ENCODE measurements at places on chromosomes 4 and X.

- no peak for DNase-seq
These were observed 90.9 kb downstream of the SH3RF1 start for GRCh38 chr4:169179609-169180521.

DNA sequence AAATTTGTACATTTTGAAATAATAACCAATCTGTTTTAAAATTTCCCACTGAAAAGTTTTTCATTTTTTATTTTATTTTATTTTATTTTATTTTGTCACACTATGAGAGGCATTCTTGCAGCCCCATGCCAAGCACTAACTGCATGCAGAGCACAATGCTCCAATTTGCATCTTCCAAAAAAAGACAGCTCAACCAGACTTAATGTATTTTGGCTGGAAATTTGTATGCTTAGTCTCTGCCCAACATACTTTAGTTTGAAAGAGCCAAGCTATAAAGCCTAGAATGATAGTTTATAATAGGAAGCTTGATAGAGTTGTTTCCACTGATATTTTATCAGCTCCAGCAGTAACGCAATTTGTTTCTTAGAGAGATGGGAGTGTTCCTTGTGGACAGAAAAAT is 235.5 kb downstream of the GALNTL6 start:
- no peak for DNase-seq

- DNase-seq = no peak
These were observed 72.1 kb downstream of the LRP2BP start for GRCh38 chr4:185323606-185324005.

- no peak for DNase-seq
These were observed 73.9 kb upstream of the DIPK2B start for GRCh38 chrX:45274576-45274975.

GRCh38 chrX:12790885-12791256 is 341 bp upstream of the PRPS2 start:
- DNase-seq = no peak

DNA sequence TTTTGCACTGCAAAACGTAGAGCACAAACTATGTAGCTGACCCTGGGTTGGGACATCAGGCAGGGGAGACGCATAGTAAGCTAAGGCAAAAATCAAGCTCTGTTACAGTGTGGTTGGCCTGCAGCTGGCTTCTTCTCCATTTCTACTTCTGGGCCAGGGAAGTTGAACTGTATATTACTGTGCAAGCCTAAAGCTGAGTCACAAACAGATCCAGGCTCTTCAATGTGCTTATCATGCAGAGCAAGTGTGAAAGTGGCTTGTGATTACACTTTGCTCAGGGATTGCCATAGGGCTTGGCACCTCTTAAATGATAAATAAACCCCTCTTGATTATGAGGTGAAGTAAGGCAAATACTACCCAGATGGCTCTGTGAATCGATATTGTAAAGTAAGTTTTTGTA is 40.5 kb downstream of the CLDN34 start:
- DNase-seq = no peak

DNA sequence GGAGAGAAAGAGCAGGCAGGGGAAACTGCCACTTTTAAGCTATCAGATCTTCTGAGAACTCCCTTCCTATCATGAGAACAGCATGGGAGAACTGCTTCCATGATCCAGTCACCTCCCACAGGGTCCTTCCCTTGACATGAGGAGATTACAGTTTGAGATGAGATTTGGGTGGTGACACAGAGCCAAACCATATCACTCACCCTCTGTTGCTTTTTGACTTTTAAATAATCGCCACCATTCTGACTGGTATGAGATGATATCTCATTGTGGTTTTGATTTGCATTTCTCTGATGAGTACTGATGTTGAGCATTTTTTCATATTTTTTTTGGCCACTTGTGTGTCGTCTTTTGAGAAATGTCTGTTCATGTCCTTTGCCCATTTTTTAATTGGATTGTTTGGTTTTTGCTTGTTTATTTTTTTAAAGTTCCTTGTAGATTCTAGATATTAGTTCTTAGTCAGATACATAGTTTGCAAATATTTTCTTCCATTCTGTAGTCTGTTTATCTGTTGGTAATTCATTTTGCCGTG is 6.5 kb upstream of the PAQR3 start:
- DNase-seq = no peak

DNA sequence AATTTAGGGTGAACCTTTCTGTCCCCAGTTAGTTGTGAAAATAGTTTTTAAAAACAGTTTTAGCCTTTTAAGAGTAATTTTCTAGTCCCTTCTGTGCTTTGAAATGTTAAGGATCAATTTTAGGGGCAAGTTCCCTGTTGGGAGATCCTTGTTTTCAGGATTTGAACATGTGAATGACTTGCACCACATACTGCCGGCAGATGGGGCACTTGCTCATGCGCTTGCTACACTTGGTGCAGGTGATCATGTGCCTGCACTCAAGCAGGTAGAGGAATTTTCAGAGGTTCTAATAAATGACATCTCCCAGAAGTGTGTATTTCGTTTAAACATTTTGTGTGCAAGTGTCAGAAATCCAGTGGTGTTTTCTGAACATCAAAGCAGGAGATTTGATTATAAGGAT is 195.9 kb downstream of the CHM start:
- DNase-seq = no peak

GRCh38 chrX:117376460-117376859 is 740.1 kb downstream of the KLHL13 start:
- DNase-seq = no peak

- no peak for DNase-seq
These were observed 52.3 kb upstream of the PDK3 start for GRCh38 chrX:24412637-24413363.

DNA sequence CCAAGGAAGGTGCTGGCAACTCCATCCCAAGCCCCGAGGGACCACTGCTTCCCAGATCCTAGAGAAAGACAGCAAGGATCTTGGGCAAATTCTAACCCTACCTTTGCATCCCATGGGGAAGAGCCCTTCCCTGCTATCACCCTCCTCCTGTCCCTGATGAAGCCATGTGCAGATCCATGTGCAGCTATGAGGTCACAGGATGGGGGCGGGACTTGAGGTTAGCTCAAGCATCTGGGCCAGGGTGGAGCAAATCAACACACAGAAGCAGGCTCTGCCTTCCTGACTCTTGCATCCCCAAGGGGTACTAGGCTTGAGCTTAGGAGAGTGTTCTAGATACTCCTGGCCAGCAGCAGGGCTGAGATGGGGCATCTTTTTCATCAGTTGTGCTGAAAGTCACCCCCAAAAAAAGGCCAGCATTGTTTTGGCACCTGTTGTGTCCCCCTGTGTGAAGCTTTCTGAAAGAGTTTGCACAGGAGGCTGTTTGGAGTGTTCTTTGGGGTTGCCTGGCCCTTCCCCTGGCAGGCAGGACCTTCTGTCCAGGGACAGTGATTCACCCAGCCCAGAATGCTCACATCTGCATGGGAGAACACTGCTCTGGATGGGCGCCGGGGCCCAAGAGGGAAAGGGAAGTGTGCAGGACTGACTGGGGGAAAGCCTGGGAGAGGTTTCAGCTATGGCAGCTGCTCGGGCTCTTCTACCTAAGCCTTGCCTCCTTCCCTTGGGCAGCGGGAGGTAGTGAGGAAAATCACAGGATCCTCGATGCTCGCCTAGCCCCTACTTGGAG is 50.8 kb downstream of the PRPS1 start:
- DNase-seq = no peak

GRCh38 chr4:166896254-166896653 is 338.0 kb downstream of the SPOCK3 start:
- no peak for DNase-seq

DNA sequence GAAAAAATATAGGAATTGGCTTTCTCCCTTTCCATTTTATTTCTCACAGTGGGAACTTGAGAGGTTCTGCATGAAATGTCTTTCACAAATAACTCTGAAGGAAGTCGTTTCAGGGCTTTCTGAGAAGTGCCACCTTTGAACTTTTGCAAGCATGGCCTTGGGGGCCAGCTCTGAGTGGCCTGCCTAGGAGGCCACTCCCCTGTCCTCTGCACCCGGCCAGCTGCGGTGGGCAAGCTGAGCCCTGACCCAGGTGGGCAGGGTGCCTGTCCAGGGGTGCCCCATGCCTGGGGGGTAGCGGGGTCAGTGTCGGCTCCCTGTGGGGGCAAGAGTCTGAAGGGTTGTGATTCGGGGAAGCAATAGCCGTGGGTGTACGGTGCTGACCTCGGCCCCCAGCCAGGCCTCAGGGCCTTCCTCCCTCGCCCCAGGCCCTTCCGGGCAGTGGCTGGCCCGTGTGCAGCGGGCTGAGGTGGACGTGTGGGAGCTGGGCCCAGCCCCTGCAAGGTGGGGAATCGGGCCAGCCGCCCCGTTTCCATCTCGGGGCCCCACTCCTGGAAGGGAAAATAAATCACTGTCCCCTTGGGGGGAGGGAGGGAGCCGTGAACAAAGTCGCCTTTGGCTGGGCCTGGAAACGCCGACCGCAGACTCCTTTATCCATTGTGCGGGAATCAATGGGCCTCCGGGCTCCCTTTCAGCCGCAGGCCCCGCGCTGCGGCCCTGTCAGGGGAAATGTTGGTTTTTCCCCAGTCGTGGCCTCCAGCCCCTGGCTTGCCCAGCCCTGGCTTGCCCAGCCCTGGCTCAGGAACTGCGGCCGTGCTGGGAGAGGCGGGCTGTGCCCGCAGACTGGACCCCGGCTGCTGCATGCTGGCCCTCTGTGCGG is 3.1 kb downstream of the FGFRL1 start:
- DNase-seq = no peak

GRCh38 chrX:70960730-70961129 is 29.8 kb upstream of the SLC7A3 start:
- no peak for DNase-seq

DNA sequence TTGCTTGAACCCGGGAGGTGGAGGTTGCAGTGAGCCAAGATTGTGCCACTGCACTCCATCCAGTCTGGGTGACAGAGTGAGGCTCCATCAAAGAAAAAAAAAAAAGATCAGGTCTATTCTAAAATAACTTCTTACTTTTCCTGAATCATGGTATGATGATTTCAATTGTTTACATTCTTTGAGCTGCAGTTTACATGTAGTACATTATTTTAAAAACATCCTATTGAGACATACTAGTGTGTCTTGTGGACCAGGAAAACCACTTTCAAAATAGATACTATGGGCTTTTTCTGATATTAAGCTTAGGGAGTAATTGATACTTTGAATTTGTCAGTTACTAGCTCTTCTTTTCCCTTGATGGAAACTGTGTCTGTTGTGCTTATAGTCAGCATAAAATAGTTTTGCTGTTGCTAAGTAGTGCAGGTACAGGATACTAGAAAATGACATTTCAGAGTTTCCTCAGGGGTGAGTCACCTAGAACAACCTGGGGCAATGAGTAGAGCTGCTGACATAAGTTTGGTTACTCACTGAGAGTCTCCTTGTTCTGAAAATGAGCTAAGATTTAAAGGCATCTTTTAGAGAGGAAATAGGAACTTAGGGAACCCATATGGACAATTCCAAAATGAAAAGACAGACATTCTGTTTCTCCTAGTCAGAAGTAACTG is 53.2 kb upstream of the C4orf54 start:
- no peak for DNase-seq

DNA sequence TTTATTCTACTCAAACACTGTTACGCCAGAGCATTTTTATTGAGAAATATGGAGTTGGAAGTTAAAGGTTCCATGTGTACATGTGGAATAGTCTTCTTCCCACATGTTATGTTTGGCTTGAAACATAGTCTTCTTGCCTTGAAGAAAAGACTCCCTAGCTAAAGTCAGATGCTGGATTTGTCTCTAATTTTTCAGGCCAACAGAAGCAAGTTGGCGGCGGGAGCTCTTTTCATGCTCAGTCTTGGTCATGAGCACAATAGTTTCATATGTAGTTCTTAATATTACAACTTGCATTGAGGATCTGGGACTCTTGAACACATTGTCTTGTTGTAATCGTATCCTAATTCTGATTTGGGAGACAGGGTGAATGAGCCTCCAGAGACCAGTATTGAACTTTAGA is 19.4 kb downstream of the SEPTIN11 start:
- no peak for DNase-seq

- no peak for DNase-seq
These were observed 49.2 kb downstream of the ENPP6 start for GRCh38 chr4:184168406-184169019.

DNA sequence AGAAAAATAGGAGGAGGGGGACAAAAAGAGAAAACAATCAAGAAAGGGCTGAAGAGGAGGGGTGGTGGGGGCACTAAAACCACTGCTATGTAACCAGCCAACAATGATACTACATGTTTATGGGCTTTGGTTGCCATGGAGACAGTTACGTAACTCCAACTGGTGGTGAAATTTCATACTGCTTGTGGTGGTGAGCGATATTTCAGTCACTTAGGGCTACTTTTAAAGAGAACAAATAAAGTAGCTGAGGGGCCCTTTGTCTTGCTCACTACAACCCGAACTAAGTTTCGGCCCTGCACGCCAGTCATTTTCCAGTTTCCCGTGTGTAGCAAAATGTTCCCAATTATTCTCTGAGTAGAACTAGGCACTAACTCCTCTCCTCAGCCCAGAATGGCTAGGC is 275.2 kb upstream of the EDA2R start:
- DNase-seq = no peak

GRCh38 chr4:169601016-169601771 is 11.2 kb downstream of the NEK1 start:
- no peak for DNase-seq

- no peak for DNase-seq
These were observed 32.8 kb downstream of the ZNF595 start for GRCh38 chr4:85951-86350.

DNA sequence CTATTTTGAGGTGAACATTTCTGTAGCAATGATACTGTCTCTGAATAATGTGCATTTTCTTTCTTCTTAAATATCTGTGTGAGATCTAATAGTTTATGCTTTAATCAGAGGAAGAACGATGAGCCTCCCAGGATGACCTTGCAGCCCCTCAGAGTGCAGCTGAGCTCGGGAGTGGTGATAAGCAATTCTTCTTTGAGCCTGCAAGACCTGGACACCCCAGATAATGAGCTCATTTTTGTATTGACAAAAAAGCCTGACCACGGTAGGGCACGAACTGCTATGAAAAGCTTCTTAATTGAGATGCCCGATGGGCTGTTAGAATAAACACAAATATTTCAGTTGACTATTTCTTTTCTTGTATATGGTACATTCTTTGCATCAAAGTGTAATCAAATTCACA is 105.0 kb upstream of the ANXA3 start:
- DNase-seq = no peak

- no peak for DNase-seq
These were observed 8.1 kb upstream of the DTHD1 start for GRCh38 chr4:36273276-36273675.

DNA sequence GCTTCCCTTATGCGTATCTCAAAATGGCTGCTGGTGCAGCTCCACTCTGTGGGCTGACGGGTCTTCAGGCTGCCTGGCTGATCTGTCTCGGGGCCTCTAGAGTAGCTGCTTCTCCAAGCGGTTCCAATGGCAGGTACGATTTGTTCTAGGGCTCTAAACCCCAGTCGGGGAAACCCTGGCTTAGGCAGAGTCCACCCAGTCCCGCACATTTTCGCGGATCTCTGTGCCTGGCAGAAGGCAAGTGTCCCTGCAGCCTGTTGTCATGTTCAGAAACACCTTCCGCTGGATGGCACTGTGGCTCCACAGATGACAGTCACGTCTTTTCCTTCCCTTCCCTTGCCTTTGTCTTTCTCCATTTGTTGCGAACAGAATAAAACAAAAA is 54.4 kb downstream of the NBDY start:
- no peak for DNase-seq

- no peak for DNase-seq
These were observed 12.2 kb upstream of the MCF2 start for GRCh38 chrX:139720136-139720535.

Measured in stimulated activated CD4-positive, alpha-beta T cell treated with anti-CD3 and anti-CD28 coated beads, Interleukin-1b, Interleukin-23, amount 100 ng/mL, for 1 hour (primary cell).